Gastroesophageal sphincter (tissue), 4 donors: ENCODE measurements at places on chromosomes 4 and X.

DNA sequence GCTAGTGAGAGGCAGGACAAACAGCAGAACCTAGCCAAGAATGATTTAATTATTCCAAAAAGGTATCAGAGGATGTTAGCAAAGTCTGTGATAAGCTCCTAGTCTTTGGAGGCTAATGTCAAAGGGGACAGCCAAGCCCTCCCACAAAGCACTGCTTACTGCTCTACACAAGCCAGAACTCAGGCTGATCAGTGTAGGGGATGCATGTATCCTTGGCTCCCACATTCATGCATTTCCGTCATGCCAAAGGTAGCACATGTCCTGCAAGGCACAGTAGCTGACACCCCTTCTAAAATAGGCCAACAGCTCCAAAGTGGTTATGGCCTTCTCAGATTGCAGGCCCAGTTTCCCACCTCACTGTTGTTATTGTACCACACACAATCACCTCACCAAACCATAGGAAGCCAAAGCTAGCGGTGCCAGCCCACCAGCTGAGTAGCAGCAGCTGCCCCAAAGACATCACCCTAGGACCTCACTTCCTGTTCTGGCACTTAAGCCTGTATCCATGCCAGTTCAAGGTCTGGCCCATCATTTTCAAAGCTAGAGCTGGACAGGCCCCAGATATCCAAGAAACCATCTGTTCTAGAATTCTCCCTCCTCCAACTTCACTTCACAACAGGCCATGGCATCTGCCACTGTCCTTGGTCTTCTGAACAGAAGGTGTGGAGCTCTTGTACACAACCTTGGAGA is 40.9 kb downstream of the TSPAN5 start:
- peak; percentile 26 for ATAC-seq

DNA sequence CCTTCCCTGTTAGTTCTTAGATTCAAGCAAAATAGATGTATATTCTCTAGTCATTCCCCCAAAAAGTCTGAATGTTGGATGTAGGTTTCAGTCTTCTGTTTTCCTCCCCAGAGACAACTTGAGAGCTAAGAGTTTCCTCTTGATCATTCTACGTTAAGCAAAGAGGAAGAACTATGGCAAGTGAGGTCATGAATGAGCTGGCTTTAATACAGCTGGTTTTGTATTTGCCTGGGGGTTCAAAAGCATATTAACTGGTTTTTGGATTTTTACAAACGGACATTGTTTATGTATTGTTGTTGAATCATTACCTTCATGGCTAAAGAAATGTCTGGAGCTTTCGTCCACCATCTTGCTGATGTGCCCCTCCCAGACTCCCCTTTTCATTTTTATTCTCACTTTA is 916.7 kb upstream of the POU3F4 start:
- no peak for ATAC-seq

- no peak for ATAC-seq
These were observed 11.1 kb upstream of the LRAT start for GRCh38 chr4:154732669-154733068.

- ATAC-seq = no peak
These were observed 48.6 kb downstream of the ASB9 start for GRCh38 chrX:15221321-15221720.

- no peak for ATAC-seq
These were observed 94.2 kb downstream of the TENM3 start for GRCh38 chr4:182337366-182337765.

DNA sequence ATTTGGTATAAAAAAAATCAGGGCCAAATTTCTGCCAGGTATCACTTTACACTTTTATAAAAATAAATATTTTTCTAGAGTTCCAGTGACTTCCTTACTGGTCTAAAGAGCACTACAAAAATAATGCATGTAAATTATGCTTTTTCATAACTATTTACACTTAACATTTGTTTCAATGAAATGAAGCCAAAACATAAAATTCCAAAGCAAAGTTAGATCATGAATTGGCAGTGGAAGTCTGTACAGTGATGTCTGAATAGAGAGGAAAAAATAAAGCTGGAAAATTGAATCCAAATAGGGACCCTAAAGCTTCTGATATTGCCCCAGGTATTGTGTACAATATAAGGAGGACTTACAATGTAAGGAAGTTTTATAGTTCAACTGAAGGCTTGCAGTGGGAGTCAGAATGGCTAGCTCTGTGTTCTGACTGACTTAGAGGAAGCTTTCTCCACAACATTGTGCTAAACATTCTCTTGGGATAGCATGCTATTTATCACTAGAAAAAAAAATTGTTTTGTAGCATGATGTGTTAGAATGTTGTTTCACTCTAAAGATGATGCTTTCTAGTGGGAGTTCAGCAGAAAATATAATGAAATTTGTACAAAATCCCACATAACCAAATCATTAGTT is 288.2 kb upstream of the UGT8 start:
- ATAC-seq = no peak

DNA sequence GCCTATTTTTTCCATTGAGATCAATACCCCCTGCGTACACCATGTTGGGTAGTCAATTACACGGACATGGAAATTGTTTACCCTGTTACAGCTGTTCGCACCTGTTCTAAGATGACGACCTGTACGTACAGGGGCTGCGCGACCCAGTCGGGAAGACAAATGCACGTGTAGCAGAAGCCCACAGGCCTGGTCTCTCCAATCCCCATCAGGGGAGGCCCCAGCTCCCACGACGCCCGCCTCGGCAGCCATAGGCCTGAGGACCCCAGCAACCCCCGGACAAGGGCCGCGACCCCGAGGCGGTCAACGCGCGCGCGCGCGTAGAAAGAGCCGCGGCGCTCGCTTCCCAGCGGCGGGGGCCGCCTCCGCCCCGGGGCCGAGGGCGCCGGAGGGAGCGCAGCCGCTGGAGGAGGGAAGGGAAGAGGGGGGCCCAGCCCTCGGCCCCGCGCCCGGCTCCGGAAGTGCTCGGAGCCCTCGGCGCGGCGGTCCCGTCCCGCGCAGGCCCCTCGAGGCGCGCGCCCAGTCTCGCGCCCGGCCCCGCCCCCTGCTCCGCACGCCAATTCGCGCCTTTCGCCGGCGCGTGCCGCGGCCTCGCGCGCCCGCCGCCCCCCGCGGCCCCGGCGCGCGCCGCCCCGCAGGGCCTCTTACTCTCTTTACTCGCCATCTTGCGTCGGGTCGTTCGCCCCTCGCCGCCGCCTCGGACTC is 618 bp downstream of the RBBP7 start:
- peak; percentile 50 for ATAC-seq

DNA sequence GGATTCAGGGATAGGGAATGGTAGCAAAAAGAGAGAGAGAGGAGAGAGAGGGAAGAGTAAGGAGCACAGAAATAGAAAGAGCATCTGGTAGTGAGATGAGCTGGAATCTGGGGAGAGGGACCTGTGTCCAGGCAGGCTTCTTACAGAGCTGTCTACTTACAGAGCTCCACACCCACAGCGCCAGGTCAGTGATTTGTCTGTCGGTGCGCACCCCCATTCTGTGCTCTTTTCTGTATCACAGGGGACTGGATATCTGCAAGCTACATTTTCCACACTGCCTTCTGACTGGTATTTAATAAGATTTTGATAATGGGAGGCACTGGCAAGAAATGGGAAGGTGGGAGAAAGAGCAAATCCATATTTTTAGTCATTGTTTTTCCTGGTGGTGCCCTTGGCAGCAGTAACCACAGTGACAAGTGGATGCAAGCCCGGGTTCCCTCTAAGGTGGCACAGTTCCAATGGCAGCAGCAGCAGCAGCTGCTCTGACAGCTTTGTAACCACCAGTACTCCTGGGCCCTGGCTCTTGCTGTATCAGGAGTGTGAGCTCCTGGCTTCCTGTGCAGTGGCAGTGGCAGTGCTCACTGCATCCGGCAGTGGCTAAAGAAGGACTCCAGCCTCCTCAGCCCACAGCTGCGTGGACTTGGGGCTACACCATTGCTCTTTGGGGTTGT is 300.5 kb downstream of the TRIML1 start:
- ATAC-seq = peak; percentile 36

- ATAC-seq = no peak
These were observed 2.7 kb downstream of the CLRN2 start for GRCh38 chr4:17517664-17518063.

- no peak for ATAC-seq
These were observed 24.9 kb downstream of the GLRA2 start for GRCh38 chrX:14554131-14554715.
